ENCODE measurements at places on chromosomes 6 and 20. TPM values are rescaled to one million over a fixed set of nuclear protein-coding genes. Genes with fewer than 3 reads are reported as not detected.

The SLC22A23 gene
- total RNA-seq = 0.16 TPM

The RPRD1B gene
- total RNA-seq = 29.3 TPM

The KCNG1 gene
- total RNA-seq = 1.8 TPM

The GMPR gene
- total RNA-seq = 0.65 TPM

The AIG1 gene
- total RNA-seq = 20.0 TPM

The C6orf132 gene
- total RNA-seq = 0.18 TPM

- no peaks in the 10 kb centered on the region for H3K27me3 ChIP-seq
- H3K4me1 ChIP-seq = no peaks in the 10 kb centered on the region
- no peak overlapping the region for H3K4me3 ChIP-seq
Measured at GRCh38 chr6:164507206-164507940, 802.0 kb downstream of the C6orf118 start.

GRCh38 chr6:20572288-20572687, 38.0 kb downstream of the CDKAL1 start:
- H3K4me3 ChIP-seq = no peak overlapping the region
- H3K27me3 ChIP-seq = no peaks in the 10 kb centered on the region
- no peak for DNase-seq
- H3K4me1 ChIP-seq = peaks cover 22% of the 10 kb centered on the region

- H3K36me3 ChIP-seq = peaks cover 4% of the 10 kb centered on the region
- no peaks in the 10 kb centered on the region for H3K4me1 ChIP-seq
- no peak overlapping the region for H3K4me3 ChIP-seq
- no peaks in the 10 kb centered on the region for H3K27me3 ChIP-seq
- no peak overlapping the region for H3K27ac ChIP-seq
- DNase-seq = no peak
Measured at GRCh38 chr20:8693709-8694108, 375.2 kb upstream of the PLCB4 start.

GRCh38 chr6:75409928-75410327, 83.7 kb downstream of the FILIP1 start:
- H3K27ac ChIP-seq = no peak overlapping the region
- H3K4me3 ChIP-seq = no peak overlapping the region
- DNase-seq = no peak
- H3K36me3 ChIP-seq = no peaks in the 10 kb centered on the region
- H3K27me3 ChIP-seq = peaks cover 15% of the 10 kb centered on the region

DNA sequence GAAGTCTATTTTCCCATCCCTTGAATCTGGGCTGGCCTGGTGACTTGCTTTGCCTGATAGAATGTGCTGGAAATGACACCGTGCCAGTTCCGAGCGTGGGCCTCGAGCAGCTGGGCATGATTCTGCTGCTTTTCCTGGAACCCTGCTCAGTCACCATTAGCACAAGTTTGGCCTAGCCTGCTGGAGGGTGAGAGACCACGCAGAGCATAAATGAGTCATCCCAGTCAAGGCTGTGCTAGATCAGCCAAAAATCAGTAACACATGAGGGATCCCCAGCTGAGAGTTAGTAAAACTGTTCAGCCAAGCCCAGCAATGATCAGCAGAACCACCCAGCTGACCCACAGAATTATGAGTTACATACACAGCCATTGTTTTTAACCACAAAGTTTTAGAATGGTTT, 74.8 kb upstream of the TOP1 start:
- peak; percentile 20 for DNase-seq
- H3K27me3 ChIP-seq = no peaks in the 10 kb centered on the region
- H3K4me1 ChIP-seq = no peaks in the 10 kb centered on the region
- H3K4me3 ChIP-seq = no peak overlapping the region

DNA sequence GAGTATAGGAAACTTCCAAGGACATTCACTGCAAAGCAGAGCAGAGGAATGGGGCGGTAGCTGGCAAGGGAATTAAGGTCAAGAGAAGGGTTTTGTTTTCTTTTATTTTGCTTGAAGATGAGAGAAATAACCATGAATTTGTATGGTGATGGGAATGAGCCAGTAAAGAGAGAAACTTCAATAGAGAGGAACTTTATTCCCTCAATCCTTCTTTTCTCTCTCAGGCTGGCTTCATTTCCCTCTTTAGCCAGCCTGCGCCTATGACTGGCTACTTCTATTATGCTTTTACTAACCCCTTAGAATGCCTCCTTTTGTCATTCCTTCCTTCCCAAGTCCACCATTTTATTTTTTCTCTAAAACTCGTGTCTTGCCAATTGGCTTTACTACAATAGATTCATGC, 101.4 kb upstream of the CEP85L start:
- no peak overlapping the region for H3K27ac ChIP-seq
- H3K4me1 ChIP-seq = peaks cover 47% of the 10 kb centered on the region
- H3K4me3 ChIP-seq = no peak overlapping the region
- H3K36me3 ChIP-seq = no peaks in the 10 kb centered on the region
- no peak for DNase-seq
- no peaks in the 10 kb centered on the region for H3K27me3 ChIP-seq

- H3K36me3 ChIP-seq = no peaks in the 10 kb centered on the region
- H3K4me3 ChIP-seq = no peak overlapping the region
Measured at GRCh38 chr6:81590314-81590691, 162.2 kb downstream of the TENT5A start.

DNA sequence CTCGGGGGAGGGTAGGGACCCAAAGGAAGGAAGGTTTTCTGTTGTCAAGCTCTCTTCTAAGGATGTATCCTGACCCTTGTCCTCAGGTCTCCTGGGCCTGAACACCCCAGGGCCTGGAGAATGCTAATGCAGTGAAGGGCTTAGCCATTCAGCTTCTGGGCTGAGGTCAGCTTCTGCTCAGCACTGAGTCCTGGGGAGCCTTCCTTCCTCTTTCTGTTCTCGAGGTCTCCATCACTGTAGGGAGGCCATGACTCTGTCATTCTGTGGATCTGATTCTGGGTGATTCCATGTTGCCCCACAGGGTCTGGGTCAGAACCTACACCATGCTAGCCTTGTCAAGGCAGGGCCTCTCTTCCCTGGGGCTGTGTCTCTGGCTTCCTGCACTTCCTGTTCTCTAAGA, 712.7 kb downstream of the DHX35 start:
- H3K27ac ChIP-seq = no peak overlapping the region
- DNase-seq = no peak
- no peaks in the 10 kb centered on the region for H3K4me1 ChIP-seq
- no peak overlapping the region for H3K4me3 ChIP-seq

- peak; percentile 70 for DNase-seq
- peak overlapping the region; percentile 91 for H3K4me3 ChIP-seq
- H3K27ac ChIP-seq = peak overlapping the region; percentile 100
- H3K36me3 ChIP-seq = peaks cover 25% of the 10 kb centered on the region
- H3K27me3 ChIP-seq = peaks cover 2% of the 10 kb centered on the region
- H3K4me1 ChIP-seq = peaks cover 51% of the 10 kb centered on the region
Measured at GRCh38 chr6:142943711-142944123, 1.3 kb downstream of the HIVEP2 start.

DNA sequence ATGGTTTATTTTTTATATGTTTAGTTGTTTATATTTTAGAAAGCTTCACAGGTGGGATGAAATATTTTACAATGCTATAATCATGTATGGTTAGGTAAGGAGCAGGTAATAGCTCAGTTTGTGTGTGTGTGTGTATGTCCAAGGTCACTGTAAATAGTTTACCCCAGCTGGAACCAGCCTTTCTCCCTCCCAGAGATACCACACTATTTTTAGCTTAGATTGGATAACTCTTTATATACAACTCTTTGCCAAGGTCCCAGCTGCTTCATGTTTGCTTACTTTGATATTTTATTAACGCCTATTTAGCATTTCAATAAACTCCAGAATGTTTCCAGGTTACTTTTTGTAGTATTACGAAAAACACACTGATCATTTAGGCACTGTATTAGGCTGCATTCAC, 1.8 kb upstream of the PEX7 start:
- no peak for DNase-seq
- H3K27me3 ChIP-seq = peaks cover 6% of the 10 kb centered on the region
- H3K36me3 ChIP-seq = peaks cover 15% of the 10 kb centered on the region
- no peak overlapping the region for H3K27ac ChIP-seq
- peaks cover 20% of the 10 kb centered on the region for H3K4me1 ChIP-seq

DNA sequence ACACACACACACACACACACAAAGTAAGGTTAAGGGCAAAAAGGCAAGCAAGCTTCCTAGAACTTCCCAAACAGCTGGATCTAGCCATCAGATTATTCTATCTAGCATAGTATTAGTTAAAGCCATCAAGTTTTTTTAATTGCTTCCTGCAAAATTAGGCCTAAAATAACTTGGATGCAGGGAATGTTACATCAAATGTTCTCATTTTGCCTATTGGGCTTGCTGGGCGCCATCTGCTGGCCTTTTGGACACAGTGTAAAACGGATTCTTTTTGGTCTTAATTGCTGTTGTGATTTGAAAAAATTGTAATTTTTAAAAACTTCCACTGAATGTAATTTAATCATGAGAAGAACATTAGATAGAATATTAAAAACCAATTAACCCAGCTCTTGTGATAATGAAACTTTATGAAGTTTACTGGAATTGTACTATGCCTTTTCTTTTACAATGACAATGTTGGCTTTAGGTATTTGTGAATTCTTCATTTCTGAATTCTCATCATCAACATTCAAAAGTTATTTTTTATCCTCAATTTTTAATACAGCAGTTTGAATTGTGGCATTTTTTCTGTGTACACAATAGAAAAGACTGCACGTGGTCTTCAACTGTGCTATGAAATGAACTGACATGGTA, 6.8 kb downstream of the MKKS start:
- H3K4me3 ChIP-seq = no peak overlapping the region
- DNase-seq = peak; percentile 66
- no peak overlapping the region for H3K27ac ChIP-seq
- H3K27me3 ChIP-seq = no peaks in the 10 kb centered on the region
- peaks cover 42% of the 10 kb centered on the region for H3K4me1 ChIP-seq

DNA sequence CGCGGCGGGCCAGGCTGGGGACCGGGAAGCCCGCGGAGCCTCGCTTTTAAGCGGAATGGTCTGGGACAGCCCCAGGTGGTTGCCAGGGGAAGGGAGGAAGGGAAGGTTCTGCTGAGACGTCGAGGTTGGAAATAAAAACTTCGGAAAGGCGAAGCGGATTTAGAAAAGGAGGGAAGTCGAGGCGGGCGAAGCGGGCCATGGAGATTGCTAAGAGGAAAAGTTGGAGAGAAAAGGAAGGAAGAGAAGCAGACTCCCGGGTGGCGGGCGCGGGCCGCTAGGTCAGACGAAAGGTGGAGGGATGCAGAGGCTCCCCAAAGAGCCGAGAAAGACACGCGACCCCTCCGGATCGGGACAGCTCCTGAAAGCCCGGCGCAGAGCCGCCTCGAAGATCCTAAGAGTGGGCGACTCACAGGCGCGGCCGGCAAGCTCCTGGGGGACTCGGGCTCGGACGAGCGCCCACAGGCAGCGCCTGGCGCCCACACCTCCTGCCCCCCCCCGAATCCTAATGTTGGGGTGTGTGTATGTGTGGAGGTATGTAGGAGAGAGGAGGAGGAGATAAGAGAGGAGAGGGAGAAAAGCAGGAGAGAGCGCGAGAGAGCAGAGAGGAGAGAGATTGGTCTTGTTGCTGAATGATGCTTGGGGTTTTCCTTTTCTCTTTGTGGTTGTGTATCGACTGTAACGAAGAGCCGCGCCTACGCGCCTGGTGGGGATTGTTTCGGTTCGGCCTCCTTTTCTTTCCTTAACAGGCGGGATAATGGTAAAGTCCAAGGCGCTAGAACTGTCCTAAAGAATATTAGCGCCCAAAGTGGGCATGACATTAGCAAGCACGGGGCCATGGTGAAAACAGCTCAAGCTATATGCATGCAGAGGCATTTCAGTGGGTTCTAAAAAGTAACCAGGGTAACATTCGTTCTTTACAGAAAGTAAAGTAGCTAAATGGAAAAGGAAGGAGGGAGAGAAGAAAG, 1.5 kb downstream of the TFAP2B start:
- no peak overlapping the region for H3K27ac ChIP-seq
- no peaks in the 10 kb centered on the region for H3K36me3 ChIP-seq
- H3K4me3 ChIP-seq = no peak overlapping the region
- H3K4me1 ChIP-seq = peaks cover 12% of the 10 kb centered on the region
- no peak for DNase-seq

DNA sequence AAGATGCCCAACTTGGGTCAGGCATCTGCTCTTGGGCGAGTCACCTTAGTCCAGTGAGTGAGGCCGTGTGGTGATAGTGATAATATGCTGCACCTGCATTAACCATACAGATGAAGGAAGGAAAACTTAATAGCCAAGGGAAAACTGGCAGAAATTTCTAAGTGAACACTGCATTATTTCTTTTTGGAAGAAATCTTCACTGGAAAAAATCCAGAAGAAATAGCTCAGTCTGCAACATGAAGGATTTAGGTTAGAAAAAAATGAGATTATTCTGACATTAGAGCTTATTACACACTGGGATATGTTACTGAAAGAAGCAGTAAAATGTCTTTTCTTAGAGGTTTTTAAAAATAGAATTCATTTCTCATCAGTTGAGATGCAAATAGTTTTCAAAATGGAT, 947.3 kb downstream of the KIF16B start:
- H3K36me3 ChIP-seq = no peaks in the 10 kb centered on the region
- H3K4me3 ChIP-seq = no peak overlapping the region
- no peak overlapping the region for H3K27ac ChIP-seq
- no peak for DNase-seq
- no peaks in the 10 kb centered on the region for H3K4me1 ChIP-seq
- no peaks in the 10 kb centered on the region for H3K27me3 ChIP-seq

Data from activated CD8-positive, alpha-beta T cell treated with anti-CD3 and anti-CD28 coated beads for 36 hours (primary cell).